ENCODE measurements at places on chromosomes 7 and 10.

DNA sequence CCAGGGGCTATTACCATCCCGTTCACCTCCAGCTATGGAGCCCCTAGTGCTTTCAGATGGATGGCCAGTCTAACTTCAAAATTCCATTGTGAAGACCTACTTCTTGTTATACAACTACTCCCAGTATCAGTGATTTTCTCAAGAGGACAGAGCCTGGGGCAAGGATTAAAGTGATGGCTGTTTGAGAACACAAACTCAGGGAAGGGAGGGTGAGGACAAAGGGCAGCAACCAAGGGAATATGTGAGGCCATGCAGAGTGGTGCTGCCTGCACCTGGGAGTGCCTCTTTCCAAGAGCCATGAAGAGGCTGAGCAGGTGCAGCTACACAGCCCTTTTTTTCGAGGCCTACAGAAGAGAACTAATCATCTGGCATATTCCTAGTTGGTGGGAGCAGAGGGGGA, 303.5 kb upstream of the BMPER start:
- DNase-seq: no peak

GRCh38 chr7:95950698-95951097, 178.3 kb downstream of the DYNC1I1 start:
- DNase-seq: no peak

DNA sequence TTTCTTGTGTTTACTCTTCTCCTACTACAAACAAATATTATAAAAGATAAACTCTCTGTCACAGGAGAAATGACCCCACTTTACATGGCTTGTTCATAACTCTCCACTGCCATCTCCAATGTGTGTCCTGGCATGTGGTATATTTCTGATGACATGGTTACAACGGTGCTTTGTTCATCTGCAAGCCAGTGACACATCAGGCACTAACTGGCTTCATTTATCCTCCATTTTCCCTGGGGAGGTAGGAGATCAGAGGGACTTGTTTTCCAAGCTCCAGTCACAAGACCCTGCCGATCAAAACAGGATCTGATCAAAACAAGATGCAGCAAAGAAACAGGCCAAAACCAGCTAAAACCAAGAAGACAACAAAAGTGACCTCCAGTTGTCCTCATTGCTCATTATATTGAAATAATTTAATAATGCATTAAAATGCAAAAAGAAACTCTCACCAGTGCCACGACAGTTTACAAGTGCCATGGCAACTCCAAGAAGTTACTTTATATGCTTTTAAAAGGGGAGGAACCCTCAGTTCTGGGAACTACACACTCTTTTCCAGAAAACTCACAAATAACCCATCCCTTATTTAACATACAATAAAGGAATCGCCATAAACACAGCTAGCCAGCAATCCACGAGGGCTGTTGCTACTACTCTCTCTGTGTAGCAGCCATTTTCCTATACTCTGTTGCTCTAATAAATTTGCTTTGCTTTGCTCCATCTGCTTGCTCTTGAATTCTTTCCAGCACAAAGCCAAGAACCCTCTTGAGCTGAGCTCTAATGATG, 224.2 kb downstream of the XPNPEP1 start:
- DNase-seq: no peak

DNA sequence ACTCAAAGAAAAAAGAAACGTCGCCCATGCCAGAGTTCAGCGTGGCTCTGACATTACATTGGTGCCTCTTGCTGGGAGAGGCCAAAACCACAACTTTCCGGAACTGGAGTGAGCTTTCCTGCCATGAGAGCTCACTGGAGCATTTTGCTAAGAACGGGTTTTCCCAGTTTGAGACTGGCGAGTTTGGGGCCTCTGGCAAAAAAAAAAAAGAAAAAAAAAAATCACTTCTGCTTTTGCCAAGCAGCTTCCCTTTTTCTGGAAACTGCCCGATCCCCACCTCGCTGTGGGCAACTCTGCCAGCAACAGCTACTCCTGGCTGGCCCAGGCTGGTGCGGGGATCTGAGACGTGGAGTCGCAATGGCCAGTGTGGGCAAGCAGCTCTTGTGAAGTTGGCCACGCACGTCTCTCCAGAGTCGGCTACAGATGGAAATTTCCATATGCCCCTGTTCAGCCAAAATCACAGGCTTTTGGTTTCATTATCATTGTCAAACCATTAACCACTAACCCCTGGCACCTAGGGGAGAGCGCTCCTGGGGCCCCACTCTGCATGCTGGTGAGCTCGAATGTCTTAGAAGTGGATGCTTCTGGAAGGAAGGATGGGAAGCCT, 25.7 kb downstream of the PRKAG2 start:
- DNase-seq: no peak

- peak; percentile 70 for DNase-seq
Measured at GRCh38 chr7:105876964-105877601, 684 bp upstream of the ATXN7L1 start.

DNA sequence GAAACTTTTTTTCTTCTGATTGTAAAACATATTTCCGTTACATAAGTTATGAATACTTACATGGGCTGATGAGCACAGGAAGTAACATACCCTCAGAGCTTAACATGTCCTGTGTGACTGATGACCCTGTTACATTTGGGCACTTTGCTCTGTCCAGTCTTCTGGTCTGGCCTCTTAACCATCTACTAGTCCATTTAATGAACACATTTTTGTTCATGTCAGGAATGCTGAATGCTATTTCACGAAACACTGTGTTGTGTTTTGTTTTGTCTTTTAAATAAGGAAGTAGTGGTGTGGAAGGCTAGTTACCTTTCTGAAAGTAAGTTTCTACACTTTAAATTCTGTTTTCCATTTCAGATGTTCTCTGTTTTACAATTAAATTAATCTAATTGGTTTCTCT, 77.7 kb downstream of the RBM33 start:
- DNase-seq: no peak

DNA sequence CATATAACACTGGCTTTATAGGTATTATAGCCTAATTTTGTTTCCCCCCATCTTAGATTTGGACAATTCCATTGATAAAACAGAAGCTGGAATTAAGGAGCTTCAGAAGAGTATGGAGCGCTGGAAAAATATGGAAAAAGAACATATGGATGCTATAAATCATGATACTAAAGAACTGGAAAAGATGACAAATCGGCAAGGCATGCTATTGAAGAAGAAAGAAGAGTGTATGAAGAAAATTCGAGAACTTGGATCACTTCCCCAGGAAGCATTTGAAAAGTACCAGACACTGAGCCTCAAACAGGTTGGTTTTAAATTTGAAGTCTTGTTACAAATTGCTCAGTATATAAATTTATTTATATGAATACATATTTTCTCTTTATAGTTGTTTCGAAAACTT, 34.1 kb downstream of the SMC3 start:
- DNase-seq: no peak

DNA sequence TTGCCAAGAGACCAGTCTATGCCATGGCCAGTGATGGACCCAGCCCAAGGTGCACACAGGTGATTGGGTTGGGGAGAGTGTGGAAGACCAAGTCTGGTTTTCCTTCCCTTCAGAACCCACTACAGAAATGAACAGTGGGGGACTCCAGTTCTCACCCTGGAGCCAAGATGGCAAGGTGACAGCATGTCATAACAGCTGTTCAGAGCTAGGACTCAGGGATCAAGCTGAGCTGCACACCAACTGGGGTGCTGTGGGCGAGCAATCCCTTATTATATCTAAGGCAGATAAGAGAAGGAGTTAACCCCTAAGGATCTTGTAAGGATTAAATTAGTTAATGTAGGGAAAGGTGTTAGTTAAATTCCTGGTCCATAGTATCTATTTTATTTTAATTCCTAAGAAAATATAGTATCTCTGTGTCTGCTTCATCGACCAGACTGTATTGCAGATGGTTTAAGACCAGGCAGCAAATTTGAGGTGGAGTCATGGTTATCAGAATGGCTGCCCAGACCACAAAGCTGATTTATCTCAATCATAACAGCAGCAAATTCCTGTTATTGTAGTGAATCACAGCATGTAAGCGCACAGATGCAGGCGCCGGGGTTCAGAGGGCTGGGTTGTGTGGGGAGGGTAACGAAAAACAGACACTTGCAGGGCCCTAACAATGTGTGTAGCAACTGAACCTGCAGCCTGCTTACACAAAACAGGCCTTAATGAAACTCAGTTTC, 208.7 kb upstream of the ZNF32 start:
- DNase-seq: no peak

DNA sequence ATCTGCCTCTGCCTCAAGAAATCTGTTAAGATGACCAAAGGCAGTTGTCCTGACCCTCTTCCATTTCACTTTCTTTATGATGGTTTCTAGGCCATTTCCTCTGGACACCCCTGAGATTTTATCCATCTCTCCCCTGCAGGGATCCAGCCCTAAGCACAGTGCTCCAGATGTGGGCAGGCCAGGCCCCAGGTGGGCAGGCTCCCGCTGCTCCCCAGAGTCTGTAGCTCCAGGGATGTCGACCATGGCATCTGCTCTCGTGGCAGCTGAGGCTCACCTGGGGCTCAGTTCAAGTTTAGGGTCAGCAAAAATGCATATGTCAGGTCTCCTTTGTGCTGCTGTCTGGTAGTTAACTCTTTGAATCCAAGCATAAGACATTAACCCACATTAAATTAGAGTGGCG, 11.8 kb downstream of the CEP41 start:
- no peak for DNase-seq

- no peak for DNase-seq
Measured at GRCh38 chr7:148652773-148653172, 45.9 kb upstream of the CUL1 start.

DNA sequence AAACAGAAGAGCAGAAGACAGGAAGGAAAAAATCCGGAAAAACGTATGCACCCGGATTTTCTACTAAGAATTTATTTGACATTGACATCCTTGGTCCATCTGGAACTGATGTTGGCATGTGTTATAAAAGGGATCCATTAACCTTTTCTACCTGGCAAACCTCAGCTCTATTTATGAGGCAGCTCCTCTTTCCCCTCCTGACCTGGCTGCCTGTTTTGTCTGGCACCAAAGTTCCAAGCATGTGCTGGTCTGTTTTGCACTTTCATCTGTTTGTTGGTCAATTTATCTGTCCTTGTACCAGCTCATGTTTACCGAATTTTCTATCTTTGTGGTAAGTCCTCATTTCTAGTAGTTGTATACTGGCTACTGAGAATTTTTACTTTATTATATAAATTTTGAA, 258.0 kb downstream of the TNS3 start:
- DNase-seq: no peak

GRCh38 chr7:76191783-76192240, 9.9 kb upstream of the SRRM3 start:
- DNase-seq: no peak

DNA sequence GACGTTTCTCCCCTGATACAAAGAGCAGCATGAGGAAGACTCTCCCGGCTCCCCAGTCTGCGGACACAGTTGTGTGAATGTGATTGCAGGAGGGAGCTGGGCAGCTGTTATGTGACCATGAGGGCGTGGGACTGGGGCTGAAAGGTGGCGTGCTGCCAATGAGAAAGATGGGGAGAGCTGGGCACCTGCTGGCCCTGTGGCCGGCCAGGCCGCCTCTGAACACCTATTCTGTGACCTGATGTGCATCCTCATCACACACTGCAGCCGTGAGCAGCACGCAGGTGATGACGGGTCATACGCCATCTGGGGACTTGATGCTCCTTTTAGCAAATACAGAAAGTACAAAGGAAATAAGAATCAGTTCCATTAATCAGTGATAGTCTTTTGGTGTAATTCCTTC, 86.9 kb downstream of the MGMT start:
- no peak for DNase-seq

DNA sequence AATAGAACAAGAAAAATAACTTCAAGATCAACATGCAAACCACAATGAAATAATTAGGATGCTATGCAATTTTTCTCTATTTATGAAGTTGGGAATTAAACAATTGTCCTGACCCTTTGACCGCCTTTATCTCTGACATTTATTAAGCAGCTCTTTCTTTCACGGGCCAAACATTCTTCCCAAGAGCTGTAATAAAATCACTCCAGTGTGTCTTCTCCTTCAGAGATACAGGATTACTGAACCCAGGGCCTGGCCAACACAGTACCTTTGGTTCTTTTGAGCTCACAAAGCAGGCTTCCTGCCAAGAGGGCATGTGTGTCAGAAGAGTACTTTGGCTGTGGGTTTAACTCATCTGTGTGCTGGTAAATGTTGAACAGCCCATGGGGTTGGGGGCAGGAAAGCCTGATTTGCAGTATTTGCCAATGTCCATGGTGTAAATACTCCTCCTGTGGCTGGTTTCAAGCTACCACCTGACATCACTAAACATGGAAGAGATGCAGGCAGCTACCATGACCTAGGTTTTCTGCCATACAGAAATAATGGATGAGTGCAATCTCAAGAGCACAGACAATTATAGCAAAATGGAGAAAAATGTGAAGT, 121.7 kb downstream of the FANK1 start:
- no peak for DNase-seq

- no peak for DNase-seq
Measured at GRCh38 chr10:3484306-3485056, 300.5 kb downstream of the KLF6 start.

All from nephron progenitor cell (in vitro differentiated cells).